ENCODE measurements at places on chromosomes 2 and 18.

- DNase-seq: no peak
Observed at GRCh38 chr2:39805936-39806608, 27.0 kb upstream of the THUMPD2 start.

DNA sequence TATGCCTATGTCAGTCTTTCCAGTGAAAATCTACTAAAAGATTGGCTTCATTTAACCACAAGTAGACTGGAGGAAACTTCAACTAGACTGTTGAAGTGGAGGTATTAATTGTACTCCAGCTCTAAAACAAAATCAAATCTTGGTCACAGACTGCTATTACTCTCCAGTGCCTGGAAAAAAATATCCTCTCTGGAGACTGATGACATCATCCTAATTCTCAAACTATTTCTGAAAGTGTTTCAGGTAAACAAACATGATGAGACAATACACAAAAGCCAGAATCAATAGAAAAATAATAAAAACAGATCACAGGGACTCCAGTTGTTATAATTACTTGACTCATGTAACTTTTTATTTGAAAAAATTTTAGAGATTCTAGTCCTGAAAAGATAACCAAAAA, 87.7 kb upstream of the MYO3B start:
- no peak for DNase-seq

DNA sequence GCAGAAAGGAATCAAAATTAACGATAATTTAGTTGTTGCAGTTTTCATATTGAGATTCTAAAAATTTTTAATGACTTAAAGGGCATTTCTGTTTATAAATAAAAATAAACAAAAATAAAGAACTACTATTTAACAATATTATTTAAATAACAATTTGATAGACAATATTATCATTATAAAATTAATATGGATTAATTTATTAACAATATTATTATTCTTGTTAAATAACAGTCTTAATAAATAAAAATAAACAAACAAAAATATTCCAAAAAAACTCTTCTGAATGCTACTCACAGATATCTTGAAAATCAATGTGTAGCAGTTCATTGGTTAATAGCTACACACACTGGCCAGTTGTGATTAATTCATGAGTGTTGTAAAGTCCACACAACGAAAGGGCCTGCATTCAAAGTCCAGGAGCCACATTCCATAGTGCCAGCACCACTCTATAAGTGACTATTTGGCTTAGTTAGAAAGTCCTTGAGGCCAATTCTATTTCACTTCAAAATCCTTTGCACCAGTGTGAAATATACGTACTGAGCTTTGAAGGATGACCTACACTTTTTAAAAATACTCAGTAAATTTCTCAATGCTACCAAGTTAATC, 117.1 kb downstream of the ZNF521 start:
- no peak for DNase-seq

GRCh38 chr2:117825437-117825836, 10.9 kb downstream of the DDX18 start:
- DNase-seq: no peak

DNA sequence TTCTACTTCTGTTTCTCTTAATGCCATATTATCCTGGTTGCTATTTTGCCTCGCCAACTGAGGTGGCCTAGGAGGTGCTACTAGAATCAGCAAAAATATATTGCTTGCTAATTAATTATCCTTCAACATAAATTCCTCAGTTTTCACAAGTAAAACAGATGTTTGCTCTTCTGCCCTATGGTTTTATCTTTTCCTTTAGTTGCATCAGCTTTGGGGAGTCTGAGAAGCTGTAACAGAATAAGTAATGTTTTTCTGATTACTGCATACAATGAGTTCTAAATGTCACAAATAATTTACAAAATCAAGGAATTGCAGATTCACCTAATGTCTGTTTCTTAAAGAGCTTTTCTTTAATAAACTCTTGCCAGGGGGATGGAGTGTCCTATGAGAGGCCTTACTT, 36.7 kb downstream of the GULP1 start:
- no peak for DNase-seq

DNA sequence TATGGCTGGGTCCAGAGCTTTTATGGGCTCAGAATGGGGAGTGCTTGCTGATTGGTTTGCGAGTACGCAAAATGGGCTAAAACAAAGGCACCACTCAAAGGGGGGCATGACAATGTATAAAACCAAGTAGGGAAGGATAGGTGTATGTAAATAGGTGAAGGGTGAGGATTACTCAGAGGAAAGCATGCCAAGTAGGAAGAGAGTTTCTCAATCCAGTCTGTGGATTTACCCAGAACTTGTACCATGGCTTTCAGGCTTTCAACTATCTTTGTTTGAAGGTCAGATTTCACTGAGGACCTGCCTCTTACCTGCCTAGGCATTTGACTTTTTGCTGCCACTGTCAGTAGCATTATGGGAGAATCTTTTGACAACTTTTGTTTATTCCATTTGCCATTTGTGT, 92.3 kb downstream of the RAB3GAP1 start:
- no peak for DNase-seq

DNA sequence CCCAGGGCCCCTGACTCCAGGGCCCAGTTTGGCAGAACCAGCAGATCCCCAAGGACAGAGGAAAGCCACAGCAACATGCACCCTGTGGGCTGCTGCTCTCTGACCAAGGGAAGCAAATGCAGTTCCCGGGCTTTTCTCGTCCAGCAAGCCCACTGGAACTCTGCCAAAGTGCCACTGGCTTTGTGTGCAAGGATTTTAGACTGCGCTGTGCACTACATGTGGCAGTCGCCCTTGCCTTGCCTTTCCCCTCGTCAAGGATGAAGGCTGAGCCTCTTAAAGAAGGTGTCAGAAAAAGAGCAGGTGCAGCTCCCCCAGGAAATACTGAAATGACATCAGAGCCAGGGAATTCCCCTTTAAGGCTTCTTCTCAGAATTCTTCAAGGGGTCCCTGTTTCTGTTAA, 199.2 kb downstream of the TFCP2L1 start:
- DNase-seq: no peak

DNA sequence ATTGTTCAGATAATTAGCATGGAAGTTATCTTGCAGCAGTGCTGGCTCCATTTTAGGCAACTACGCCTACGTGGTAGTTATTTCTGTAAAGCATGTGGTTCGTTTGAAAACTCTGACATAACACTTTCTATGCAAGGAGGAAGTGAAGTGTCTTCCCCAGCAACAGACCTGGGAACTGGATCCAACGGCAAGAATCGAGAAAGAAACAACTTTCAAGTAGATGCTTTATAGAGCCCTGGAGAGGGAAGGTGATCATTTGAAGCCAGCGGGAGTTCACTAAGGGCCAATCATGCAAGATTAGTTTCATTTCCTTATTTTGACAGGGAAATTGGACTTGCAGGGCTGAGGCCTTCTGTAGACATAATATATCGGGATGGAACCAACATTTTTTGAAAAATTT, 218.3 kb downstream of the ACKR3 start:
- DNase-seq: no peak

DNA sequence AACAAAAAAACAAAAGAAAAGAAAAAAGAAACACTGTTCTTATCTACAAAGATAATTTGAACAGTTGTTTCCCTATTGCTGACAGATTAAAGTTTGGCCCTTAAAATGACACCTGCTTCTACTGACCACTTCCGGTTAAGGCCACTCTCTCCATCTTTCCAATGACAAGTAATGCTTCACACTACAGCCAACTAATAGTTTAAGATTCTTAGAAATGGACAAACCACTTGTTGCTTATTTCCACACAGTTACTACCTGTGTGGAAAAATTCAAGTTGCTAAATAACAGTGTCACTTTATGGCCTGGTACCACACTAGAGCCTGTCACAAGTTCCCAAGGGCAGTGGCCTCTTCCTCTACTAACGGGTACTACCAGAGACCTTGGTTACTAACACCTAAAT, 2.4 kb downstream of the TMEM185B start:
- DNase-seq: no peak

DNA sequence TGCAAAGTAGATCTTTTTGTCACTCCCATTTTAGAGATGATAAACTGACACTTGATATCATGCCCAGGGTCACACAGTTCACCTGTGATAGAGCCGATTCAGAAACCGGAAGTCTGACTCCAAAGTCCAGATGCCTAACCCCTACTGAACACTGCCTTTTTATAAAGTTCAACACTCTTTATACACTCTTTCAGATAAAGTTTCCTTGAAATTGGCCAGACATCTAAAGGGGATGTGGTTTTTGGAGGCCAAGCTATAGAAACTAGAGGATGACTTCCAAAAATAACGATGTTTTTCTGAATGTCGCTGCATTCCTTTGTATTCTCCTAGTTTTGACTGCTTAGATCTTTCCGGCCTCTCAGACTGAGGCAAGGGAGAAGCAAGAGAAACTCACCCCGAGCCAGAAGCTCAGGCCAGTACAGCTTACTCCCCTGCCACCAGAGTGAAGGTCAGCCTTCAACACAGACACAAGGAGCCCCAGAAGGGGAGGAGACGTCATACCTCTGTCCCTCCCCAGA, 61.8 kb downstream of the NRP2 start:
- DNase-seq: no peak

GRCh38 chr18:3218819-3219218, 949 bp downstream of the MYOM1 start:
- no peak for DNase-seq

DNA sequence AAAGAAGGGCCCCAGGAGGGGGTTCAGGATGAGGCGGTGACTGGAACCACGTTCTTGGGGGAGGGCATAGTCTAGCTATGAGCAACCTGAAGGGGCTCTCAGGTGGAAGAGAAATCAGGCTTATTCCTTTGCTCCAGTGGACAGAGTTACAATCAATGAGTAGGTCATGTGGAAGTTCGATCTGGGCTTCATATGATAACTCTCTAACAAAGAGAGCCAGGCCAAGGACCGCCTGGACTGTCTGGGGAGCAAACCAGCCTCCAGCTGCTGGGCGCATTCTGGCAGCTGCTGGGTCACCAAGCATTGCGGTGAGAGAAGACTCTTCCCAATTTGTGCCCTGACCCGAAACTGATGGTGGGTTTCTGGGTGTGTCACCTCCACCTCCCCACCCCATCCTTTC, 180.3 kb upstream of the SMAD2 start:
- DNase-seq: no peak

- no peak for DNase-seq
Observed at GRCh38 chr18:47758000-47758399, 172.5 kb downstream of the SMAD2 start.

GRCh38 chr18:27769152-27769551, 407.8 kb downstream of the CDH2 start:
- DNase-seq: no peak

GRCh38 chr2:99421469-99421868, 68.3 kb downstream of the REV1 start:
- DNase-seq: no peak

DNA sequence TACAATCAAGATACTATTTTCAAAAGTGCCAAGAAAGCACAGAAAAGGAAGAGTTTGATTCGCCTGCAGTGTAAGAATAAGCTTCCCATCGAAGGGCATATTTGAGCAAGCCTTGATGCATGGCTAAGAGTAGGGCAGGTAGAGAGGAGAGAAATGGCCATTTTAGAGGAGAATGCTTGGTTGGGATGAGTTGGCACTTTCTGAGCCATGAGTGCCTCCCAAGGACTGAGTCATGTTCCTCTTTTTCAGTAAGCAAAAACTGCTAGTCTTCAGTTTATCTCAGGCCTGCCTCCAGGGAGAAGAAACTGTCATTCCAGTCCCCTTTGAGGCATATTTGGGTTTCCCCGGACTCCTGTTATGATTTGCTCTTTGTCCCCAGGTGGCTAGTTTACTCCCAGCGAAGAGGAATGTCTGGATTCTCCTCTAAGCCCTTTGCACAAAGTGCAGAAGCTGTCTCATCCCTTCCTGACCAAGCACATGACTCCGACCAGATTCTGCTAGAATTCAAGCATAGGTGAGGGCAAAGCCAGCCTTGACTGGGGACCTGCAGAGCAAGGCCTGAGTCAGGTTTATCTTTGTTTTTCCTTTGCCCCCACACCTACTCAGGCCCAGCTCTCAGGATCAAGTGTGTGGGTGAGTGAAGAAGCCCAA, 115.2 kb downstream of the TTC32 start:
- DNase-seq: no peak

DNA sequence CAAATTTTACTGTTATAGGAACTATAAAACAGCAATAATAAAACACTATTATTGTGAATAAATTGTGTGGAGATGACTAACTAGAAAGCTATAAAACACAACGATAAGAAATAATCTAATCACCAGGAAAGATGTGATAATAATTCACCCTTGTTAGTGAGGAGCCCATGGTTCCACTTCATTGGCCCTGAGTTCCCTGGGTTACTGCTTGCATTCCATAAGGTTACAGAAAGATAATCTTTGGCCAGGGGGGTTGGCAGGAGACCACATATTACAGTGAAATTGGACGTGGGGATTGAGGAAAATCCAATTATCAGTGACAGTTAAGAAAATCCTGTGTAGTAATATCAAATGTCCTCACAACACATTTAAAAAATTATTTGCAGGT, 2.5 kb upstream of the CPO start:
- DNase-seq: no peak

DNA sequence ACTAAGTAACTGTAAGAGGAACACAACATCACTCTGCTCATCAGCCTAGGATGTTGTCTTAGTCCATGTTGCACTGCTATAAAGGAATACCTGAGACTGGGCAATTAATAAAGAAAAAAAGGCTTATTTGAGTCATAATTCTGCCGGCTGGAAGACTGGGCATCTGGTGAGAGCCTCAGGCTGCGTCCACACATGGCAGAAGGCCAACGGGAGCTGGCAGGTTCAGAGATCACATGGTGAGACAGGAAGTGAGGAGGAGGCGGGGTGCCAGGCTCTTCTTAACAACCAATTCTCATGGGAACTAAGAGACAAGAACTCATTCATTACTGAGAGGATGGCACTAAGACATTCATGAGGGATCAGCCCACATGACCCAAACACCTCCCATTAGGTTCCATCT, 46.8 kb downstream of the EPG5 start:
- DNase-seq: no peak

DNA sequence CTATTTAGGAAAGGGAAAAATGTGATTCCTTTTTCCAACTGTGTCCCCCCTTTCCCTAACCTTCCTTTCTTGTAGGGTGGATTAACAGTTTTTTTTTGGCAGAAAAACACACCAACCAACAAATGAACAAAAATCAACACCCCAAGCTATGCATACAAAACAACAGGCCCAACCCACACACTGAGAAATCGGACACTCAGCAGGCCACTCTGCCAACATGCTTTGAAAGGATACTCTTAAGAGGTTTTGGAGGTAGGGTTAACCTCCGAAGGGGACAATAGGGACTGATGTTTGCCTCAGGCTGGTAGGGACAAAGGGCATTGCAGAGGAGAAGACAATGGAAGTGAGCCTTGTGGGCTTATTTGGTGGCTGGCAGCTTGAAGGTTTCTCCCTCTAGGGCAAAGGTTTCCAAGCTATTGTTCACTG, 33.1 kb upstream of the POLE4 start:
- no peak for DNase-seq

Data from NCI-H748 treated with DMSO at 0.1 percent for 48 hours (cell line).